ENCODE measurements at places on chromosomes 5 and 9.

GRCh38 chr5:3077684-3078083 lies 326.2 kb upstream of the IRX2 start:
- no peak for DNase-seq

GRCh38 chr5:133398646-133399101 lies 213.7 kb downstream of the FSTL4 start:
- DNase-seq: no peak

DNA sequence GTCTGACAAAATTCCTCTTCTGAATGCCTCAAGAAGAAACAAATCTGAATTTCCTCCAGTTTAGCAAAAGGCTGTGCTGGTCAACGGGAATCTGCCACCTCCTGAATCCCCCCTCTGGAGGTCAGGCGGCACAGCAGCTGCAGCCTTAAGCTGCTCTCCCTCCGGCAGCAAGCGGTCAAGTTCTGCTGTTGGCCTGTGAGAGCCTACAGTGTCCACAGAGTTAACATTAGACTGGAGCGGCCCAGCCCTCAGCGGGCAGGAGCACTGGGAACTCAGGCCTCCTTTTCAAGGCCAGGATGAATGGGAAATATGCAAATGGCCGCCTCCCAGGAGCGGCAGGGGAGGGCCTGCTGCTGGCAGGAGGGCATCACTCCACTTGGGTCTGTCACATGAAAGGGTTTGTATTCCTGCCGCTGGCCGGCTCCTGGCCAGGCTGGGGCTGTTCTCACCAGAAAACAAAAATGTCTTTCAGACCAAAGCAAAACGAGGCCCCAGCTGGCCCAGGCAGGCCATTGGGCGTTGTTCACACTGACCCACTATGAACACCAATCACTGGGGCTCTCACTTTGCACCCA lies 8.2 kb downstream of the ACSL6 start:
- DNase-seq: no peak

DNA sequence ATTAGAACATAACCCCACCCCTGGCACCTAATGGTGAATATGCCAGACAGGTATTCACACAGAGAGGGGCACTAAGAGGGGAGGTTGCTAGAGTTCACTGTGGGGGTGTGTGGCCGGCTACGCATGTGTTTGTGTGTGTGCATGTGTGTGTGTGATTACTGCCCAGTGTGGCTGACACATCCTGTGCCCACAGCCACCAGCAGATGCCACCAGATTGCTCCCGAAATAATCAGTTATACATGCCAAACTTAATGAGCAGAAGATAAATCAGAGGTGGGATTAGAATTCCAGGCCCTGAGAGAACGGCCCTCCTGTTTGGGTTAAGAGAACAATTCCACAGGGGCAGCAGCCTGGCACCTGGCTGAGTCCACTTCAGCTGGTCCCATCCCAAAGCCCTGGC lies 91.8 kb upstream of the TBCA start:
- DNase-seq: no peak

DNA sequence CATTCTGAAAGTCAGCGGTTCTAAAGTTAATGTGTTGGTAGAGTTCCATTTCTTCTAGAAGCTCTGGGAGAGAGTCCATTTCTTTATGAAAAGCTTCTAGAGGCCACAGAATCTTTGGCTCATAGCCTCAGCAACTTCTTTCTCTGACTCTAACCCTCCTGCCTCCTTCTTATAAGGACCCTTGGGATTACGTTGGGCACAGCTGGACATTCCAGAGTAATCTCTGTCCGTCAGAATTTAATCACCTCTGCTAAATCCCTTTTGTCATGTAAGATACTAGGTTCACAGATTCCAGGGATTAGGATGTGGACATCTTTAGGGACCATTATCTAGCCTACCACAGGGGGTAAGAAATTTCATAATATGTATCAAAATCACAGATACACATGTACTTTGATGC lies 22.6 kb upstream of the ANKDD1B start:
- DNase-seq: no peak

- DNase-seq: no peak
Measured at GRCh38 chr5:126589536-126590297, 5.3 kb downstream of the ALDH7A1 start.

DNA sequence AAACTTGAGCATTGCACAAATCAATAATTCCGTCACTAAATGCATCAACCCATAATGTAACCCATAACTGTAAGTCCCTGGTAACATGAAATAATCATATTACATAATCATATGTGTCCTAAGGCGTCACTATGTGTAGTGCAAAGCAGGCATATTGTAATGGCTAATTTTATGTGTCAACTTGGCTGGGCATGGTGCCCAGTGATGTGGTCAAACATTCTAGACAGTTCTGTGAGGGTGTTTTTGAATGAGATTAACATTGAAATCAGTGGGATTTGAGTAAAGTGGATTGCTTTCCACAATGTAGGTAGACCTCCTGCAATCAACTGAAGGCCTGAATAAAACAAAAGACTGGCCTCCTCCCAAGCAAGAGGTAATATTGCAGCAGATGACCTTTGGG lies 794.4 kb upstream of the ACO1 start:
- no peak for DNase-seq

DNA sequence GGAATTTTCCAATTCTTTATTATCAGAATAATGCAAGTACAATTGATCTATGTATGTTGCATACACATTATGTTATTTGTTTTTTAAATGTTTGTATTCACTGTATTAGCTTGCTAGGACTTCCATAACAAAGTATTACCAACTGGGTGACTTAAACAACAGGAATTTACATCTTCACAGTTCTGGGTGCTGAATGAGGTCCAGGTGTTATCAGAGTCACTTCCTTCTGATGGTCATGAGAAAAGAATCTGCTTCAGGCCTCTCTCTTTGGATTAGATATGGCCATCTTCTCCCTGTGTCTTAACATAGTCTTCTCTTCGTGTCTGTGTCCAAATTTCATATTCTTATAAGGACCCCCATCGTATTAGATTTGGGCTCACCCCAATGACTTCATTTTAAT lies 229.1 kb upstream of the TRPC7 start:
- no peak for DNase-seq

GRCh38 chr9:99663297-99663696 lies 158.4 kb upstream of the NR4A3 start:
- no peak for DNase-seq

DNA sequence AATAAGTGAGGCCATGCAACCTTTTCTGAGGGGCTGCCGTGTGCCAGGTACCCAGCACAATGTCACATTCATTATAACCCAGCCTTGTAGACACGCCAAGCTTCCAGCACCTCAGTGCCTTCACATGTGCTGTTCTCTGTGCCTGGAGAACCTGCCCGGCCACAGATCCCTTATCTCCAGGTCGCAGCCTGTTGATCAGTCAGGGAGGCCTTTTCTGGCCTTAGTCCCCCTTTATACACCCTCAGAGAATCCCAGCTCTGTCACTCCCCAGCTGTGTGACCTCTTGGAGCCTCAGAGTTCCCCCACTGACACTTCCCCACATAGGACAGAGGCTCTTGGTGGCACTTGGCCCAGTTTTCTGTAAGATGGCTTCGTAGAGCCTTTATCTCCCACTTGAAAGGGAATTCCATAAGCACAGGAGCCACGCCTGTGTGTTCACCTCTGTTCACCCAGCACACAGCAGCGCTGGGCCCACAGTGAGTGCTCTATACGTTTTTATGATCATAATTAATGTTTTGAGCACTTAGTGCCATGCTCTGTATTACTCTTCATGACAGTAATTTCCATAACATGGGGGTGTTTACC lies 38.7 kb downstream of the NEURL1B start:
- DNase-seq: no peak

GRCh38 chr9:93857528-93857927 lies 97.6 kb downstream of the BARX1 start:
- no peak for DNase-seq

DNA sequence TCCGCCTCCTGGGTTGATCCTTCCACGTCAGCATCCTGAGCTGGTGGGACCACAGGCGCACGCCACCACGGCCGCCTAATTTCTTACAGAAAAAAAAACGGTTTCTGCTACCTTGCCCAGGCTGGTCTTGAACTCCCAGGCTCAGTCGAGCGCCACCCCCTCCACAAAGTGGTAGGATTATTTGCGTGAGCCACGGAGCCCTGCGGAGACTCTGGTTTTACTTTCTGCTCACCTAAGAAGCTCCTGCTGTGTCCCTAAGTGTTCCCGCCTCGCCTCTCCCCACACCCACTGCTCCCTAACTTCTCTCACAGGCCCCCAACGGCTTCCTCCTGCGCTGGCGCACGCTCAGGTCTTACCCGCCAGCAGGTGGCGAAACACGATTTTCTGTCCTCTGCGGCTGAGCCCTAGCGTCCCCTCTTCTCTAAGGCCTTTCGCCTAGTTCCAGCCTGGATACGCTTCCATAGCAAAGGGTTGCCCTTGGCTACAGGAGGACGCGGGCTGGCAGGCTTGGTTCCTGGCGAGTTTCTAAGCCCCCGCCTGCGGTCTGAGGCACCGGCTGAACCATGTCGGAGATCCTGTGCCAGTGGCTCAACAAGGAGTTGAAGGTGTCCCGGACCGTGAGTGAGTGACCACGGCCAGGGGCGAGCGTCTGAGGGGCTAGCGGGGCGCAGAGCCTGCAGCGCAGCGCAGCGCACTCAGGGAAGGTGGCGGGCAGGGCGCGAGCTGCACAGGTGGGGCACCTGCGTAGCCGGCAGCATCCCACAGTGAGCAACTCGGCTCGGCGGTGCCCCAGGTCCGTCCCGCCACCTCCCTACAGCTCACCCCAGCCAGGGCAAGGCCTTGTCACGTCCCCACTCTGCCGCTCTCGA lies at the start of gene SPEF2:
Gene SPEF2 (plus strand): TSS at position 429 of the 869 bp plus-strand sequence. CDS start 135 bp downstream, at position 564.
- peak; percentile 57 for DNase-seq

GRCh38 chr5:51829691-51830090 lies 446.4 kb downstream of the ISL1 start:
- no peak for DNase-seq

GRCh38 chr9:6234014-6234413 lies 18.4 kb downstream of the IL33 start:
- DNase-seq: no peak

DNA sequence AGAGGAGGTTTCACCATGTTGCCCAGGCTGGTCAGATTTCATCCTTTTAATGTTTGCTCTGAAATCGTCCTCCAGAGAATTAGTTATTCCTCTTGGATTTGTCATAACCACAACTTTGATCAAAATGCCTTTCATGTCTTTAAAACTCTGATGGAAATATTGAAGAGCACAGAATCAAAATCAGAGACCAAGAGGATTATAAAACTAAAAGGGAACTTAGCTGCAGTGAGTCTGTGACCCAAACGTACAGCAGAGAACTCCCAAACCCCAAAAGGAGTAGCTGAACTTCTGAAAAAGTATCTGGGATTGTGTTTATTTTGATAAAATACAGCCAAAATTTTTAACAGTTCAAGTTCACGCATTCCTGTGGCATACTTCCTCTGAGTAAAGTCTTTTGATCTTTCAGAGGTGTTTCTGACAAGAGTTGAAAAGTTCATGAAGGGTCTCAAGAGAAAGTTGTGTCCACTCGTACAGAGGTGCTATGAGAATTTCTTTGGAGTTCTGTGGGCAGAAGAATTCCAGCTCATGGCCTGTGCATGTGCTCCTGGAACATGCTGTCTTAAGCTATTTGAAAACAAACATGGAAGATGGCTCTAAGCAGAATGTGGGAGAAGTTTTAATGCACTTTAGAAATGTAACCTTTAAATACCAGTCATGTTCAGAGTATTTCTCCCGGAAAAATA lies 124.0 kb downstream of the ESM1 start:
- no peak for DNase-seq

GRCh38 chr5:14440223-14440581 lies 141.4 kb upstream of the OTULINL start:
- no peak for DNase-seq

- no peak for DNase-seq
Measured at GRCh38 chr5:159668556-159668955, 247.7 kb upstream of the ADRA1B start.

GRCh38 chr9:126490871-126491567 lies 122.7 kb upstream of the LMX1B start:
- no peak for DNase-seq

- peak; percentile 58 for DNase-seq
Measured at GRCh38 chr5:1536322-1536845, 12.6 kb upstream of the LPCAT1 start.

GRCh38 chr9:107142896-107143603 lies 140.0 kb upstream of the RAD23B start:
- no peak for DNase-seq

DNA sequence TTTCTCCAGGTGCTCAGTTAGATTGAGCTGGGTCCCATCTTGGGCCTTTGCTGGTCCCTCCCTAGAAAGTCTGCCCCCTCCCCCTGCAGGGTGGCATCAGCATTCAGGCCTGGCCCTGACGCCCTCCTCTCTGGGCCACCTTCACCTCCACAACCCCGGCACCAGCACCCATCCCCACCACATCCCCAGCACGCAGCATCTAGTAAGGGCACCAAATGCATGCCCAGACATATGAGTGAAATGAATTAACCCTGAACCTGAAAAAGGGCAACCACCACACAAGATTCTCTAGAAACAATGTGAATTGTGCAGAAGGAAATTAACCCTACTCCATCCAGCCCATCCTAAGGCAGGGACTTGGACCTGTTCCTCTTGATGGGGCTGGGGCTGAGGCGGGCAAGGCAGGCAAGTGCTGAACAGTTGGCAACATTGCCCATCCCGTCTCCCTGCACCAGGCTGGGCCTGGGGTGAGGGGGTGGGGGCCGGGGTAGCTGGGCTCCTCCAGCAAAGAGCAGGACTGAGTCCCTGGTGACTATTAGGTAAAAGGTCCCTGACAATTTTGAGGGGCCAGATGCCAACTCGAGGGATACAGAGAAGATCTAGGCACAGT lies 125.9 kb downstream of the KCNIP1 start:
- no peak for DNase-seq

DNA sequence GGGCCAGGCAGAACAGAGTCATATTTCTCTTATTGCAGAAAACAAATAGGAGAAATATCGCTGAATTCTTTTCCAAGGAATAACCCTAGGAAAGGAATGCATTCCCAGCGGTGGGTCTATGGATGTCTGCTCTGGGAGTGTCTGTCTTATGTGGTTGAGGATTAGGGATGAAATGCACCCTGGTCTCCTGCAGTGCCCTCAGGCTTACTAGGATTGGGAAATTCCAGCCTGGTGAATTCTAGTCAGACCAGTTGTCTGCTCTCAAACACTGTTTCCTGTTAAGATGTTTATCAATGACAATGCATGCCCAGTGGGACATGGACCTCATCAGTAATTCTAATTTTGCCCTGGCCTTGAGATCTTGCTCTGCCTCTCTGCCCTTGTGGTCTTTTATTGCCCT lies 136.1 kb upstream of the ELAVL2 start:
- DNase-seq: no peak

GRCh38 chr5:37710965-37711364 lies 128.9 kb downstream of the GDNF start:
- DNase-seq: no peak

DNA sequence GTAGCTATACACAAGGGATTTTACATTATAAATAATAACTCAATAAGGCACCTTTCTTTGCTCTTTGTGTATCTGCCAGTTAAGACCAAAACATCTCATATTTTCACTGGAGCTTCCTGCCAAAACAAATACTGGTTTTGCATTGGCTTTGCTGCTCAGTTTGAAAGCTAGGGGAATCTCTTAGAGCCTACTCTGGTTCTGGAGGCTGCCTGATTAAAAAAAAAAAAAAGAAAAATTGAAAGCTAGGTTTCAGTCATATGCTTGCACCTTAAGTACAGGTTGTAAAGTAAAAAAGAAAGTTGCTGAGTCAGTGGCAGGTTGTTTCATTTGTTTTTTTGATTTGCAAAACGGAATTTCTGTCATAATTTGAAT lies 2.3 kb downstream of the DENND4C start:
- DNase-seq: no peak

Data from stimulated activated CD4-positive, alpha-beta T cell treated with anti-CD3 and anti-CD28 coated beads, TNF-alpha, amount 100 ng/mL, for 4 hours (primary cell).